ENCODE measurements at places on chromosomes 12 and 14. TPM values are rescaled to one million over a fixed set of nuclear protein-coding genes. Genes with fewer than 3 reads are reported as not detected.

Gene DMAC2L
- total RNA-seq: 13.0 TPM

DNA sequence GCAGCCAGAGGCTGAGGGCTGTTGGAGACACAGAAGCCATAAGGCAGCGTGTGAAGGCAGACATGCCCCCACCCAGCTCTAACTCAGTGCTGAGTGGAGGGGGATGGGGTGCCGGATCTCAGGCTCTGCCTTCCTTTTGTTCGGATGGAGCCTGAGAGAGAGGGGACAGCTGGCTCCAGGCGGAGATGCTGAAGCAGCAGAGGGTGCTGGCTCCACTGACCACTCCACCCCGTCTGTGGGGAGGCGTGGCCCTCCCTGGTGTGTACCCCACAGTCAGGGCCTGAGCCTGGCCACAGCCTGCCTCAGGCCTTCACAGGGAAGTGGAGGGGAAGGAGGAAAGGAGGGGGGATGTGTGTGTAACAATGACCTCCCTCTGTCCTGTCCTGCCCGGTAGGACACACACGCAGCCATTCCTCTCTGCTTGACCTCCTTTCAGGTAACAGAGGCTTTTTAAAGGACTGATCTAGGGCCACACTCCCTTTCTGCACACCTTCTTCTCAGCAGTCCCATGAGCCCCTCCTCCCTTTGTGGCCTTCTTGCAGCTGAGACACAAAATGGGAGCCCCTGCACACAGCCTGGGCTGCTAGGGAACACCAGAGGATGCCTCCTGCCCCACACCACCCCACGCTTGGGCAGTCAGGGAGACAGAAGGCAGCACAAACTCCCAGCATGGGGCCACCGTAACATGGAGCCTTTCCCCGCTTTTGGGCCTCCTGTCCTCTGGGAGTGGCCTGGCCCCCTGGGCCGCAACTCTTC, 9.6 kb upstream of the ENDOU start:
- DNase-seq: no peak

Gene TDRD9
- total RNA-seq: not detected

Gene CISTR
- total RNA-seq: not detected

Gene GPR135
- total RNA-seq: 2.9 TPM
